Umbilical cord (tissue), 2 donors: ENCODE measurements at places on chromosomes 7 and 10. TPM values are rescaled to one million over a fixed set of nuclear protein-coding genes. Genes with fewer than 3 reads are reported as not detected.
A peak's percentile ranks its signal among the peaks of the same experiment; 100 is the strongest.

GRCh38 chr10:37952926-37953325 lies 23.5 kb downstream of the ZNF25 start:
- no peak for DNase-seq

TET1 gene
- 19.3 TPM for total RNA-seq

- no peak for DNase-seq
These were observed 188.9 kb downstream of the AHR start for GRCh38 chr7:17487343-17487742.

GRCh38 chr7:27999829-28000228 lies 180.8 kb downstream of the JAZF1 start:
- no peak for DNase-seq

- DNase-seq: no peak
These were observed 170.5 kb downstream of the C1GALT1 start for GRCh38 chr7:7352845-7353244.

- no peak for DNase-seq
These were observed 66.2 kb downstream of the COL13A1 start for GRCh38 chr10:69867699-69868558.

PRKCQ gene
- 2.4 TPM for total RNA-seq

DNA sequence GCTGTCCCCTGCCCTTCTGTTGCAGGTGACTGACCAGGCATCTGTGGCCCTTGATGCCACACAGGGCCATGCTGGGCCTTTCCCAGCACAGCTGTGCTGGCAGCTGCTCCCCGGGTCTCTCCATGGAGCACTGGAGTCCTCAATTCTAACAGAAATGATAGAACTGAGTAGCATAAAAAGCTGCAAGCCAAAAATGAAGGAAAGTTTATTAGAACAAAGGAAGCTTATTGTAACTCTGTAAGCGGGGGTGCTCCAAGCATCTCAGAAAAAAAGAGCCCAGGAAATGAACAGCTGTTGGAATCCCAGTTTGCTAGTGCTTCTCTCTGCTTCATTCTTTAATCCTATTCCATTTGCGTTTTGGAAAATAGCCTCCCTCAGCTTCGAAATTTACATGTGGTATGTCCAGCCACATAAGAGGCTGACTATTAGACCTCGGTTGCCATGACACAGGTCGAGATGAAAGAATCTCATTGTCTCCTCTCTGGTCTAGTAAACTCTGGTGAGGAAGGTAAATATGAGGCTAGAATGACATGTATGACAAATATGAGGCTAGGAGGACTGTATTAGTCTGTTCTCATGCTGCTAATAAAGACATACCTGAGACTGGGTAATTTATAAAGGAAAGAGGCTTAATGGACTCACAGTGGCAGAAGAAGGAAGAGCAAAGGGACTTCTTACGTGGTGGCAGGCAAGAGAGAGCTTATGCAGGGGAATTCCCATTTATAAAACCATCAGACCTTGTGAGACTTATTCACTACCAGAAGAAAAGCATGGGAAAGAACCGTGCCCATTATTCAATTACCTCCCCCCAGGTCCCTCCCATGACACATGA lies 23.7 kb downstream of the EPDR1 start:
- no peak for DNase-seq

DNA sequence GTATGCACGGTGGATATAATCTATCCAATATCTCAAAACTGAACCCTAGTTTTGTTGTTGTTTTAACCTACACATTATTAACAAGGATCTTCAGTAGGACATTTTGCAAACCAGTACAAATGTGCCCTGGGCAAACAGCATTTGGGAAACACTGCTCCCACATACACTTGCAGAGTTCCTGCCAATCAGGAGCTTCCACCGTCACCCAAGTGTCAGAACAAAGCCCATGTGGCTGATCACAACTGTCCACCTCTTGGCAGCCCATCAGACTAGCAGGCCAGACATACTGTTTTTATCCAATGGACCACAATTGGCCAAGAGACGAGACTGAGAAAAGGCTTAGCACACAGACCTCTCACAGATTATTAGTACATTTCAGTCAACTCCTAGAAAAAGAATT lies 200.4 kb downstream of the FAM107B start:
- DNase-seq: no peak

DNA sequence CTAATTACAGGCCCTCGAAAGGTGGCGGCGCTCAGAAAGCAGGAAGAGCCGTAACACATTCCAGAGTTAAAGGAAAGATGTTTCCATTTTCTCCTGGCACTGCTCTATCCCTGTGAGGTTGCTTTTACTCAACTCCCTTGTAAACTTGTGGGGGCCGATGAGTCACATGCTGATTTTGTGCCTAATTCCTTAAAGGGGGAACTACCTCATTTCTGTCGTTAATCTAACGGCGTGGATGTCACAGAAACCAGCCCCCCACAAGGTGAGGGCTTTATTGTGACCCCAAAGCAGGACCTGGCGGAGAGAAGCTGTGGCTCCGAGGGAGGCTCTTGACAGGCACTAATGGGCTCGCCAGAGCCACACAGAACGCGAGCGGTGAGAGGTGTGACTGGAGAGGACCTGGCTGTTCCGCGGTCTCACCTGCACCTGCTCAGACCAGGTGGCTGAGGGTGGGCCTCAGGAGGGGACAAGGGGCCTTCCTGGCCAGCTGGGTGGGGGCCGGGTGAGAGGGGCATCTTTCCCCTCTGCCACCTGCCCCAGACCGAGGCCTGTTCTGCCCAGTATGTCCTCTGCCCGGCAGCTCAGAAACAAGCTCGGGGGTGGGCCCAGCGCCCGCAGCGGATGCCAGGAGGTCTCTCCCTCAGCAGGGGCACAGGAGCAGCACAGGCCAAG lies 50.9 kb downstream of the CALML3 start:
- DNase-seq: peak; percentile 69
